Naive thymus-derived CD4-positive, alpha-beta T cell (primary cell): ENCODE measurements at places on chromosomes 2 and 18. TPM values are rescaled to one million over a fixed set of nuclear protein-coding genes. Genes with fewer than 3 reads are reported as not detected.

GRCh38 chr18:42429196-42429595, 474.2 kb downstream of the PIK3C3 start:
- no peaks in the 10 kb centered on the region for H3K27me3 ChIP-seq
- no peaks in the 10 kb centered on the region for H3K4me1 ChIP-seq
- no peak overlapping the region for H3K4me3 ChIP-seq
- no peak overlapping the region for H3K27ac ChIP-seq
- no peak for DNase-seq

GRCh38 chr2:44945676-44946371, 4.3 kb downstream of the SIX3 start:
- no peak overlapping the region for H3K27ac ChIP-seq
- H3K4me3 ChIP-seq: no peak overlapping the region
- no peaks in the 10 kb centered on the region for H3K4me1 ChIP-seq
- no peak for DNase-seq

The WDCP gene
- total RNA-seq: 5.0 TPM

The SNRPD1 gene
- total RNA-seq: 27.3 TPM

The CAVIN2 gene
- not detected for total RNA-seq

The NMUR1 gene
- total RNA-seq: 0.72 TPM
